GM23338 (cell line): ENCODE measurements at places on chromosomes 2 and 18.
A peak's percentile ranks its signal among the peaks of the same experiment; 100 is the strongest.

- DNase-seq: no peak
Measured at GRCh38 chr18:59665057-59666006, 31.9 kb downstream of the CCBE1 start.

- DNase-seq: no peak
Measured at GRCh38 chr2:124961132-124961531, 936.0 kb downstream of the CNTNAP5 start.

- no peak for DNase-seq
Measured at GRCh38 chr2:20836521-20836920, 13.6 kb upstream of the LDAH start.

DNA sequence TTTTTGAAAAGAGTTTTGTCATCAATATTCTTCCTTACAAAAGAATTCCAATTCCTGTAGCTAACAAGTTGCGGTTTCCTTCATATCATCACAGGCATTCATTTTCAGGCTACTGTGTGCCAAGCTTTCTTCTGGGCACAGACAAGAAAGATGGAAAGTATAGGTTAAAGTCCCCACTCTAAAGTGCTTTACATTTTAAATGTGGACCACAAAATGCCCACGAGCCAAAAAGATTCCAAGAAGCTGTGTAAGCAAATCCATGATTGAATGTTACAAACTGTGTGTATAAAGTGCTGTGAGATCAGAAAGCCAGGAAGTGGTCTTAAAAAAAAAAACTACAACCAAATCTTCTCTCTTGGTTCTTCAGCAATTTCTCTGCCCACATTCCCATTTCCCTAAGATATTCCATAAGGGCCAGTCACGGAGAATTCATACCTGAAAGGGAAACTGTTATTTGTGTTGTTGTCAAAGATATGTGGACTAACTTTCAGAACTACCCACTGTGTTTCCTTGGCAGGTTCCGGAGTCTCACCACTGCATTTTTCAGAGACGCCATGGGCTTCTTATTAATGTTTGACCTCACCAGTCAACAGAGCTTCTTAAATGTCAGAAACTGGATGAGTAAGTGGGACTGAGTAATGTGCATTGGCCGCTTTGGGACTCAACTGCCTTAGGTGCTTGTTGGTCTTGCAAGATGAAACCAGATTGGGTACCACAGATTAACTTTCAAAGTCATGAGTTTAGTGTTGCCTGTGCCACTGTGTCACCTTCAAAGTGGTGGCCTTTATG is 55.7 kb downstream of the RAB27B start:
- DNase-seq: no peak

- peak; percentile 90 for DNase-seq
Measured at GRCh38 chr2:129923265-129924091, 56.0 kb upstream of the RAB6C start.

GRCh38 chr2:193187816-193188215 is 993.1 kb upstream of the TMEFF2 start:
- no peak for DNase-seq

- DNase-seq: peak; percentile 15
Measured at GRCh38 chr18:4720518-4720917, 265.4 kb upstream of the DLGAP1 start.

DNA sequence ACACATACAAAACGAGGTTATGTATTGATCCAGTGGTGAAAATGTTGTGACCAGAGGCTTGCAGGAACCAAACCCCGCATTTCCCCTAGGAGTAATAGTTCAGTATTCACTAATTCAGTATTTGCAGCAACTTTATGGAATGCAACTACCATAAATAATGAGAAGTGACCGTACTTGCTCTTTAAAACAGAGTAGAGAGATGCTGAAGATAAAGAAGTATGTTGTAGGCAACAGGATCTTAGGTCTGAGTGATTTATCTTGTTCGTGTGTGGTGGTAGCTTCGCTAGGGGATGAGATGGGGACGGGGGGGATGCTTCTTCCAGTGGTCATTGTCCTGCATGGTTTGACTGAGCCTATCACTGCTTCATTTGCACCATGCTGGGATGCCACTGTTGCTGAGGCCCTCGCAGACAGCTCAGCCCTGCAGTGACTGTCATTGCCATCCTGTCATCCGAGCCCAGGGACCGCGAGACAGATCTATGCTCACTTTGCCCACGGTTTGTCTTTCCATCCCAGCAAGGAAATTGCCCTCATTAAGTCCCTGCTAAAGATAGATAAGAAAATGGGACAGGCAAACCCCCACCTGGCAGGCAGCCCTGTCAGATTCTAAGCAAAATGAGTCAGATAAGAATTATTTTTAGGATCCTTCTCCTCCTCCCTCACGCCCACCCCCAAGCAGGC is 181.3 kb downstream of the CTIF start:
- no peak for DNase-seq

- DNase-seq: no peak
Measured at GRCh38 chr2:99880964-99881294, 261.5 kb downstream of the AFF3 start.
